ENCODE measurements at places on chromosomes 13 and 19. TPM values are rescaled to one million over a fixed set of nuclear protein-coding genes. Genes with fewer than 3 reads are reported as not detected.

GRCh38 chr13:76556627-76557026 is 329.6 kb downstream of the KCTD12 start:
- H3K4me1 ChIP-seq, result no peaks in the 10 kb centered on the region
- no peaks in the 10 kb centered on the region for H3K36me3 ChIP-seq
- no peak for DNase-seq
- no peak overlapping the region for H3K4me3 ChIP-seq
- H3K27ac ChIP-seq, result no peak overlapping the region

Gene CRX
- total RNA-seq, result not detected

- H3K36me3 ChIP-seq, result no peaks in the 10 kb centered on the region
- H3K27me3 ChIP-seq, result no peaks in the 10 kb centered on the region
- H3K27ac ChIP-seq, result no peak overlapping the region
- peaks cover 7% of the 10 kb centered on the region for H3K4me1 ChIP-seq
- DNase-seq, result no peak
Measured at GRCh38 chr13:32033744-32034143, 2.2 kb downstream of the FRY start.

GRCh38 chr13:25980255-25980654 is 71.6 kb downstream of the SHISA2 start:
- no peak overlapping the region for H3K4me3 ChIP-seq
- peaks cover 14% of the 10 kb centered on the region for H3K4me1 ChIP-seq
- H3K27ac ChIP-seq, result no peak overlapping the region
- H3K36me3 ChIP-seq, result no peaks in the 10 kb centered on the region
- no peaks in the 10 kb centered on the region for H3K27me3 ChIP-seq
- DNase-seq, result no peak

GRCh38 chr19:49148784-49149651 is 6.2 kb downstream of the HRC start:
- no peaks in the 10 kb centered on the region for H3K27me3 ChIP-seq
- peak overlapping the region; percentile 64 for H3K4me3 ChIP-seq
- peaks cover 60% of the 10 kb centered on the region for H3K4me1 ChIP-seq
- H3K36me3 ChIP-seq, result no peaks in the 10 kb centered on the region
- DNase-seq, result peak; percentile 98
- H3K27ac ChIP-seq, result peak overlapping the region; percentile 99

Gene SYNGR4
- total RNA-seq, result not detected

Gene RNF225
- not detected for total RNA-seq

DNA sequence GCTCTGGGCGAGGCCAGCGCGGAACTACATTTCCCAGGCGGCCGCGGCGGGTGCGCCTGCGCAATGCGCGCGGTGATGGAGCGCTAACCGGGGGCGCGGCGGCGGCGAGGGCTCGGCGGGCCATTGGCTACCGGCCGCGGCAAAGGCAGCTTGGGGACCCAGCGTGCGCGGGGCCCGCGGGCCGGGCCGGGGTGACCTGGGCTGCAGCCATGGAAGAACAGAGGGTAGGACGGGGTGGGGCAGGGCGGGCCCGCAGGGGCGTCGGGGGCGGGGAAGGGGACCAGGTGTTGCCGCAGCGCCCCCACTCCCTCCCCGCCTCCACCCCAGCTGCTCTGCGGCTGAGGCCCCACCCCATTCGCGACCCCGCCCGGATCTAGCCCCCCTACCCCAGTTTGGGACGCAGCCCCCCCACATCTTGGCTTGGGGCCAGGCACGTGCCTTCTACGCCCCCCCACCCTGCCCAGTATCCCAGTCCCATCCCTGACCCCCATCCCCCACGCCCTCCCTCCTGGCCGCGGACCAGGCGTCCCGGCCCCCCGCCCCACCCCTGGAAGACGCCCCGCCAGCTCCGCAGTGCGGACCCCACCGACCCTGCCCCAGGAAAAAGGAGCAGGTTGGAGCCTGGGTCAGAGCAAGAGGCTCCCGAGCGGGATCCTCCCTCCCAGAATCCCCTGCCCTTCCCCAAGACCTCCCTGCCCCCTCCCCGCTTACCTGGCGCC is at the start of gene FSD1:
FSD1 (plus strand) TSS at position 61 of the 719 bp plus-strand sequence; CDS start at position 210, 149 bp downstream.
- no peak within 1 kb of the TSS for H3K27ac ChIP-seq
- DNase-seq, result no peak
- no peaks in the 10 kb centered on the region for H3K4me1 ChIP-seq
- H3K4me3 ChIP-seq, result no peak within 1 kb of the TSS
- peaks cover 13% of the 10 kb centered on the region for H3K27me3 ChIP-seq

Gene GJB6
- total RNA-seq, result not detected

- peaks cover 40% of the 10 kb centered on the region for H3K4me1 ChIP-seq
- peak overlapping the region; percentile 90 for H3K27ac ChIP-seq
- H3K27me3 ChIP-seq, result no peaks in the 10 kb centered on the region
- H3K36me3 ChIP-seq, result peaks cover 7% of the 10 kb centered on the region
- no peak overlapping the region for H3K4me3 ChIP-seq
- no peak for DNase-seq
Measured at GRCh38 chr19:2334426-2334825, 5.9 kb downstream of the SPPL2B start.

- H3K27me3 ChIP-seq, result no peaks in the 10 kb centered on the region
- DNase-seq, result peak; percentile 95
- peak overlapping the region; percentile 81 for H3K4me3 ChIP-seq
- H3K36me3 ChIP-seq, result no peaks in the 10 kb centered on the region
Measured at GRCh38 chr13:44436589-44437337, 63.1 kb downstream of the SERP2 start.

- DNase-seq, result no peak
- H3K36me3 ChIP-seq, result no peaks in the 10 kb centered on the region
- H3K27ac ChIP-seq, result no peak overlapping the region
Measured at GRCh38 chr13:19601749-19602725, 31.4 kb upstream of the MPHOSPH8 start.

Gene GPR4
- 3.2 TPM for total RNA-seq

Gene RELB
- total RNA-seq, result 14.4 TPM

Gene THSD8
- total RNA-seq, result not detected

DNA sequence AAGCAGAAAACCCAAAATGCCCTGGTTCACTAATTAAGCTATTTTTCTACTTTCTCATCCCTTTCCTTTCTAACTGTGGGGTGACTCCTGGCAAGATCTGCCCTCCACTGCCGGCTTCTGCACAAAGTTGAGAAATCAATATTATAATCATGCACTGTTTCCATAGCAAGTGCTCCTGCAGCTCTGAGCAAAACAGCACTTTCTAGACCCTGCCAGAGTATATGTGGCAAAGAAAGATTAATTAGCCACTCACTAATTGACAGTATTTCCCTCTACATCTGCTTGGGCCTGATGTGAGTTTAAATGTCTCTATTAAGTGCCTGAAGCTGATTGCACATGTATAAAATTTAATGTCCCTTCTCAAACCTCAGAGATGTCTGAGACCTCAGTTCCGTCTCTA is 39.5 kb upstream of the FAM216B start:
- H3K27ac ChIP-seq, result no peak overlapping the region
- H3K27me3 ChIP-seq, result no peaks in the 10 kb centered on the region
- H3K4me1 ChIP-seq, result no peaks in the 10 kb centered on the region

DNA sequence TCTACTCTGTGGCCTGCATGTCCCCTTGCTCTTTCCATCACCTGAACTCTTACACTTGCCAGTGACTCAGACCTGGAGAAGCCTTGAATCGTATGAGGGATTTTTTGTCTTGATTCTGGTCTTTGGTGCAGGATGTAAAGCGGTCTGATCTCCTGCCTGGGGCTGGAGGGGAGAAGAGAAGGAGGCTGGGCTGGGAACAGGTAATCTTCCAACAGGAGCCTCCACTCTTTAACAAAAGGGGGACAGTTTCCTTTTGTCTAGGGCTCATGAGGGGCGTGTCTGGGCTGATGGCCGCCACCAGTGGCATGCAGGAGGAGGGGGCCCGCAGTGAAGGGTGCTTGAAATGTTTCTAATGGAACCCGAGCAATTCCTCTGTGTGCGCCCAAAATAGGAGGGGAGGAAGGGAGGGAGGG is 24.7 kb downstream of the NFIX start:
- H3K27ac ChIP-seq, result peak overlapping the region; percentile 97
- no peaks in the 10 kb centered on the region for H3K27me3 ChIP-seq
- H3K4me3 ChIP-seq, result no peak overlapping the region
- H3K4me1 ChIP-seq, result peaks cover 89% of the 10 kb centered on the region
- no peak for DNase-seq

Gene SHANK1
- total RNA-seq, result not detected

- peaks cover 19% of the 10 kb centered on the region for H3K36me3 ChIP-seq
- H3K27ac ChIP-seq, result no peak overlapping the region
- H3K4me3 ChIP-seq, result no peak overlapping the region
- no peak for DNase-seq
- no peaks in the 10 kb centered on the region for H3K27me3 ChIP-seq
Measured at GRCh38 chr13:99385940-99386339, 78.7 kb upstream of the GPR183 start.

GRCh38 chr19:738509-739128 is 12.3 kb upstream of the MISP start:
- DNase-seq, result no peak
- no peaks in the 10 kb centered on the region for H3K36me3 ChIP-seq
- no peaks in the 10 kb centered on the region for H3K27me3 ChIP-seq
- no peak overlapping the region for H3K27ac ChIP-seq
- H3K4me1 ChIP-seq, result no peaks in the 10 kb centered on the region

DNA sequence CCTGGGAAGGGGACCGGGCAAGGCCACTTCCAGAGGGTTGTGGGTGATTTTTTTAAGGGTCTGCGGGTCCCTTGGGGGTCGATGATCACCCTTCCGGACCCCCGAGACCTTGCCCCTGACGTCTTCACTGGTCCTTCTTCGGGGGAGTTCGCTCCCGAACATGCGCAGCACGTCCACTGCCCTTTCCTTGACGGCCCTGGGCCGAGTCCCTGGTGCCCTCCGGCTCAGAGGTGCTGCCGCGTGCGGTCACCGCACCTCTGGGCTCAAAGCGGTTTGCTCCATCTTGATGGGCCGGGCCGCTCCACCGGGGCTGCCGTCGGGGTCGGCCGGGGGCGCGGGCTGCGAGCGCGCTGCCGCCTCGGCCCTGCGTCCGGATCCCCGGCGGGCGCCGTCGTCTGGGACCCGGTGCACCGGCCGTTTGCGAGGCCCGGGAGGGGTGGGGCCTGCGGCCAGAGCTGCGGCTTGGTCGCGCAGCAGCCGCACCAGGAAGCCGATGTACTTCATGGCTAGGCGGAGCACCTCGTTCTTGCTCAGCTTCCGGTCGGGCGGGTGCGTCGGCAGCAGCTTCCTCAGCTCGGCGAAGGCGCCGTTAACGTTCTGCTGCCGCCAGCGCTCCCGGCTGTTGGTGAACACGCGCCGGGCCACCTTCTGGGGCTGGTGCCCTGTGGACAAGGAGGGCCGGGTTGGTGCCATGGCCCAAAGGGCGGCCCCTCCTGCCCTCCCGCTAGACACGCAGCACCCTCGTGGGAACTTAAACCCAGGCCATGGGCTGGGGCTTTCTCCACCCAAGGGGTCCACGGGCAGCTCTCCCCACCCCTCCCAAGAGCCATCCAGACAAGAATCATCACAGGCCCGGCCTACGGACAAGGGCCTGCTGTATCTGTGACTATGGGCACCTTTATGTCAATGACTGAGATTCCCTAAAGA is 3.3 kb downstream of the LYL1 start:
- no peaks in the 10 kb centered on the region for H3K27me3 ChIP-seq
- DNase-seq, result peak; percentile 58
- no peaks in the 10 kb centered on the region for H3K36me3 ChIP-seq
- H3K4me1 ChIP-seq, result peaks cover 25% of the 10 kb centered on the region
- peak overlapping the region; percentile 71 for H3K27ac ChIP-seq
- H3K4me3 ChIP-seq, result peak overlapping the region; percentile 49

- no peaks in the 10 kb centered on the region for H3K4me1 ChIP-seq
- no peaks in the 10 kb centered on the region for H3K36me3 ChIP-seq
- H3K4me3 ChIP-seq, result no peak overlapping the region
- no peak for DNase-seq
- no peak overlapping the region for H3K27ac ChIP-seq
Measured at GRCh38 chr13:93279982-93280381, 53.4 kb downstream of the GPC6 start.

DNA sequence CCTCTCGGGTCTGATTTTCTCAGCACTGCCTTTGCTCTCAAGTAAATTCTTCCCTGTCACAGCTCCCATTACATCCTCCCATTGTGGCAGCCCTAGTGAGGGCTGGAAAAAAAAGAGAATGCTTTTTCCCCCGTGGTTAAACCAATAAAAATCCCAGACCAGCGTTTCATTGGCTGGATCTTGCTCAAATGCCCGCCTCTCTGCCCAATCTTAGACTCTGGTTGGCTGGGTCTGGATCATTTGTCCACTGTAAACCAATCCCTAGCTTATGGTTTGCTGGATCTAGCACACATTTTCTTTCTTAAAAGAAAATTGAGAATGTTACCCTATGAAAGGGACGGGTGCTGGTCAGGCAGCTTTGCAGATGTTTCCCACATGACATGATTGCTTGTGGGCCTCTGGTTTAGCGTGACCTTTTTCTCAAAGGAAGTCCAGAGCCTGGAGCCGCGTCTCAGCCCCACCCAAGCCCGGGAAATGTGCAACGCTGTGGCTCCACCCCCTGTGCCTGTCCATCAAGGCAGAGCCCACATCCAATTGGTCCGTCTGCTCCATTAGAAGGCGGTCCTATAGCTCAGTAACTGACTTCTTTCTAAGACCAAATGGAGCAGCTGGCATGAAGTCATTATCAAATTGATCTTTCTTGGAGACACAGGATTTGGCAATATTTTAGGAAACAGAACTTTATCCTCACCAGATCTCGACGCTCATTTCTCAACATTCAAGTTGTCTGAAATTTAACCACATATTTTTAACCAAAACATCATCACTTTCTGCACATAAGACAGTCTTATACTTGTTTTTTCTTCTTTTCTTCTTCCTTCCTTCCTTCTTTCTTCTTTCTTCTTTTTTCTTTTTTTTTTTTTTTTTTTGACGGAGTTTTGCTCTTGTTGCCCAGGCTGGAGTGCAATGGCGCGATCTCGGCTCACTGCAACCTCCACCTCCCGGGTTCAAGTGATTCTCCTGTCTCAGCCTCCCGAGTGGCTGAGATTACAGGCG is 2.6 kb upstream of the MCEMP1 start:
- peaks cover 13% of the 10 kb centered on the region for H3K27me3 ChIP-seq
- no peak overlapping the region for H3K27ac ChIP-seq
- no peaks in the 10 kb centered on the region for H3K4me1 ChIP-seq
- H3K4me3 ChIP-seq, result no peak overlapping the region
- no peaks in the 10 kb centered on the region for H3K36me3 ChIP-seq
- DNase-seq, result peak; percentile 30

- no peaks in the 10 kb centered on the region for H3K36me3 ChIP-seq
- no peak overlapping the region for H3K27ac ChIP-seq
- no peak for DNase-seq
- no peaks in the 10 kb centered on the region for H3K4me1 ChIP-seq
Measured at GRCh38 chr13:91659256-91660075, 261.0 kb downstream of the GPC5 start.

All from gastrocnemius medialis (tissue), 4 donors.